ENCODE measurements at places on chromosomes 7 and 10.

GRCh38 chr7:8146106-8146787 is 115.7 kb downstream of the ICA1 start:
- DNase-seq, result no peak

- DNase-seq, result no peak
Observed at GRCh38 chr10:52853704-52854103, 81.1 kb upstream of the MBL2 start.

DNA sequence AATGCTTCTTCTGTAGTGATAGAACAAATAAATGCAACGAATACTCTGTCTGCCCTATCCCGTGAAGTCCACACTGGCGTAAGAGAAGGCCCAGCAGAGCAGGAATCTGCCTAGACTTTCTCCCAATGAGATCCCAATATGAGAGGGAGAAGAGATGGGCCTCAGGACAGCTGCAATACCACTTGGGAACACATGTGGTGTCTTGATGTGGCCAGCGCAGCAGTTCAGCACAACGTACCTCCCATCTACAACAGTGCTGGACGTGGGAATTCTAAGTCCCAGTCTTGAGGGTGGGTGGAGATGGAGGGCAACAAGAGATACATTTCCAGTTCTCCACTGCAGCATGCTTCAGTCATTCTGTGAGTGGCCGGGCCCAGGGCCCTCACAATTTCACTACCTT is 45.8 kb downstream of the FIGNL1 start:
- DNase-seq, result no peak

- no peak for DNase-seq
Observed at GRCh38 chr7:126718419-126718818, 534.3 kb downstream of the GRM8 start.

DNA sequence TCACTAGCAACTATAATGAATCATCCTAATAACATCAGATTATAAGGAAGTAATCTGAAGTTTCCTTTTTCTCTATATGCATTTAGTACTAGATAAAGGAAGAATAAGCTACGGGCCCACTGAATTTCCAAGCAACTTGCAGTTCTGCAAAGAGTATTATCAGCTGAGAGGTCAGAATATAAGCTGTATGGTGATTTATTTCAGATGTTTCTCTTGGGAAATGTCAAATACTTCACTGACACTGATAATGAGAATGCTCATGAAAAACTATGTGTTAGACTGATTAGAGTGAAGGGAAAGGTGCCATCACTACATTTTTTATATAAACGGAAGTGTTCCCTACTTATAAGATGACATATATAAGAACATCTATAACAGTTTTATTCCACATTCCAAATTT is 251.2 kb upstream of the HGF start:
- DNase-seq, result no peak

DNA sequence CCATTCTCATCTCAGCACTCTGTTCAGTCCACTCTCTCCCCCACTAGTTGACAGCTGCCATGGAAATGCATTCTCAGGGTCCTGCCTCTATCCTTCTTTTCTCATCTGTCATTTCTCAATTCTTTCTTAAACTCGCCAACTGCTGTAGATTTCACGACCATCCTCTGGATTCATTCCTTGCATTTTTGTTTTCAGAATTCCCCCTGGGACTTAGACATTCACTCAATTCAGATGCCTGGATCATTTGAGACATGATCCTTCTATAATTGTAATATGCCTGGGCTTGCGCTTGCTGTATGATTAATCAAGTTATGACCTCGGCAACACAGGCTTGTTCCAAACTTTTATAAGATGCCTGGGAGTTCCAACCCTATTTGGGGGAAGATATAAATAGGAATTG is 104.5 kb downstream of the RAB11FIP2 start:
- no peak for DNase-seq

GRCh38 chr7:37363536-37364491 is 84.8 kb downstream of the ELMO1 start:
- DNase-seq, result no peak

- no peak for DNase-seq
Observed at GRCh38 chr7:33157781-33158180, 28.4 kb downstream of the BBS9 start.

DNA sequence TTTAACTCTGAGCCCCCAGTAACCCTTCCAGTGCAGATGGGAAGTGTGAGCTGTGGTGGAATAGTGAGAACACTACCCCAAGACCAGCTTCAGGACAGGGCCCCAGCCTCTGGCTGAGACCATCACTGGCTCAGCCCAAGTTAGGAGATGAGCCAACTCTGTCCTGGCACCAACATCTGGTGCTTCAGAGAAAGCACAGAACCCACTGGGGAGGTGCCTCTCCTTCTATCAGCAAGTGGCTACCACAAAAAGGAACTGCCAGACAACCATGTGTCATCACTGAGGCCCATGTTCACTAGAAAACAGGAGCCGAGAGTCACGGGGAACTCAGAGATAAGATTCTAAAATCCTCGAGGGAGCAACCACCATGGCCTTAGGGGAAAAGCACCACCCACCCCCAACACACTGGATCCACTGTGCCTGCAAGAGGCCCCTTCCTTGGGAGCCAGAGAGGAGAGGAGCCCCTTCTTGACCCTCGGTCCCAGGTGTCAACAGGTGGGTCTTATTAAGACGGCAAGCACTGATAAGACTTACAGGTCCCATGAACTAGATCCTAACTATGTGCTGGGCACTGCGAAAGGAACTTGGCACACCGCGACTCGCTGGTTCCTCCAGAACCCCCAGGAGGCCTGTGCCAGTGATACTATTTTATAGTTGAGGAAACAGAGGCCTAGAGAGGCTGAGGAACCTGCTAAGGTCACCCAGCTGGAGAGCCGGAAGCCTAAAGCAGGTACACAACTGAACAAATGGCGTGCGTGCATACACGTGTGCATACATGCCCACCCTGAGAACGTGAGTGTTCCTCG is 102.7 kb downstream of the FAM53B start:
- peak; percentile 67 for DNase-seq

GRCh38 chr7:2662273-2663120 is 25.5 kb upstream of the AMZ1 start:
- no peak for DNase-seq

DNA sequence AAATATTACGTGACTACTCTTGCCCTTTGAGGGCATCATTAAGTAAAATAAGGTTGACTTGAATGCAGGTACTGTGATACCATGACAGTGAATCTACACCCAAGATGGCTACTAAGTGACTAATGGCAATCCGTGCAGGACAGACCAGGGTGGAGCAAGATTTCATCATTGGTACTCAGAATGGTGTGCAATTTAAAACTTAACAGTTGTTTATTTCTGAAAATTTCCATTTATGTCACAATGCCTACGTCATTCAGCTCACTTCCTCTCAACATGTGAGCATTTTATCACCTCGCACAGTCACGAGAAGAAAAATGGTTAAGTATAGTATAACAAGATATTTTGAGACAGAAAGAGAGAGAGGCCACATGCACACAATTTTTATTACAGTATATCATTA is 50.3 kb upstream of the MET start:
- DNase-seq, result no peak

DNA sequence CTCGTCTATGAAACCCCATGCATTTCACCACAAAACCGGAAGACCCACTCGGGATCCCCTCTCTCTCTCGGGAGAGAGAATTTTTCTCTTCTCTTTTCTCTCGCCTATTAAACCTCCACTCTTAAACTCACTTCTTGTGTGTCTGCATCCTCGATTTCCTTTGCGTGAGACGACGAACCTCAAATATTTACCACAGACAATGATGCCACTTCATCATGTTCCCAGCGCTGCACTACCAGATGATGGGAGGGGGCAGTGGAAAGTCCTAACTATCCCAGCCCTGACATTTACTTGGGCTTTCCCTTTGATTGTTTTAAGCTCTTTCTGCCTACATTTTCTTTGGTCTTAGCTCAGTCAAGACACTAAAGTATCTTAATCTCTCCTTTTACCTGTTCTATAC is 906.7 kb downstream of the GRID1 start:
- DNase-seq, result no peak

- DNase-seq, result no peak
Observed at GRCh38 chr10:125156739-125157480, 3.5 kb downstream of the CTBP2 start.

DNA sequence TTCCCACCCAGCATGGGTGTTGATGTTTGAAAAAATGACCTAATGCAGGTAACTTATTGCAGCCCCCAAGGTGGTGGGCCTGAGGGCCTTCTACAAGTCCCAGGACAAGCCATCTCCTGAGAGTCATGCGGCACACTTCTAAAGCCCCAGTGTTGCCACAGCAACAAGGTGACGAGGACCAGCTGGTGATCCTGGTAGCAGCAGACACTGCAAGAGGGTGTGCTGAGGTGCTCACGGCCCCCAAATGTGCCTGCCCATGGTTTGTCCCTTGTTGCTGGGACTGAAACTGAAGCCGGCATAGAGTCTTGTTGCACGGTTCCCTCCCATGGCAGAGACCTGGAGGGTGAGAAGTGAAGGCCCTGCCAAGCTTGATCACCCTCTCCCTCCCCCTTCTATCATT is 333.2 kb upstream of the MGMT start:
- no peak for DNase-seq

- no peak for DNase-seq
Observed at GRCh38 chr10:128398118-128398517, 271.9 kb upstream of the MKI67 start.

GRCh38 chr7:50412973-50413372 is 37.2 kb downstream of the FIGNL1 start:
- no peak for DNase-seq

DNA sequence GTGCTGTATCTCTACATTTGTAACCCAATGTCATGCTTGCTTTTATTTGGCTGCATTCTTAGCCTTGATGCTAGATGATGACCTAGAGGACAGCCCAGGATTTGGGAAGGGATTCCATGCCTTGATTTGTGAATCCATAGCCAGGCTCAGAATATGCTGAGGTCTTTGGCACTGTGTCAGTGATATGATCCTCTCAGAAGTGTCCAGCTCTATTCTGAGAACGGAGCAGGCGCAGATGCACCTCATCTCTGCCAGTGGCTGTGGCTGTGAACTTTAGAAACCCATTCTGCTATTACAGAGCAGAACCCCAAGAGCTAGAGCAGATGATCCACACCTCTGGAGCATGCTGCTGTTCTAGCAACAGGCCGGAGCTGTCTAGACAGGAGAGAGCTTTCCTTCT is 212.8 kb downstream of the TRIL start:
- no peak for DNase-seq

- DNase-seq, result no peak
Observed at GRCh38 chr10:119801998-119802538, 70.6 kb downstream of the MCMBP start.

DNA sequence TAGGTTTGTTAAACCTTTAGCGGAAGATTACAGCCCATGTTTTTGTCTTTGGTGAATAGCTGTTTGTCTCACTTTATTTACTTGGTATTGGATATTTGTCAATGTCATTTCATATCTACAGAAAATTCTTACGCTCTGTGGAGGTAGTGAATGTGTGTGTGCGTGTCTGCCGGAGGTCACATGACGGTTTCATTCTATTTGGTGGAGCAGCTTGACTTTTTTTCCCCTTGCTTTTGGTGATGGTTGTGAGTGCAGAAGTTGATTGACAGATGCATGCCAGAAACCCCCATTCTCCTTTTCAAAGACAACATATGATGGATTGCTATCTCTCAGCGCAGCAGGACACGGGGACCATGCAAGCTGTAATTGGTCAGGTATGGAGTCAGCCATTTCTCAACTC is at the start of gene POU6F2:
POU6F2 (plus strand) TSS at position 225 of the 400 bp plus-strand sequence; CDS start at position 270, 45 bp downstream.
- DNase-seq, result no peak

- no peak for DNase-seq
Observed at GRCh38 chr7:34849163-34849960, 187.9 kb downstream of the DPY19L1 start.

DNA sequence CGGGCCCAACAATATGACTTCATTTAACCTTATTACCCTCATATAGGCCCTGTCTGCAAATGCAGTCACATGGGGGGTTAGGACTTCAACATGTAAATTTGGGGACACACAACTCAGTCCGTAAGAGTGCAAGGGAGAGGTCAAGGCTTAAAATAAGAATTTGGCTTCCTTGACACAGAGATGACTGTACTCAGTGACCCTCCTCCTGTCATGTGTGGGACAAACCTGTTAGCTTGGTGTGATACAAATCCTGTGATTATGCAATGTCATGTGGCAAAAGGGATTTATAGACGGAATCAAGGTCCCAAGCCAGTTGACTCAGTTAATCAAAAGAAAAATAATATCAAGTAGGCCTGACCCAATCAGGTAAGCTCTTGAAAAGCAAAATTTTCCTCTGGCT is 25.9 kb upstream of the GTPBP4 start:
- no peak for DNase-seq

- DNase-seq, result no peak
Observed at GRCh38 chr7:144386741-144387140, 16.8 kb downstream of the NOBOX start.

DNA sequence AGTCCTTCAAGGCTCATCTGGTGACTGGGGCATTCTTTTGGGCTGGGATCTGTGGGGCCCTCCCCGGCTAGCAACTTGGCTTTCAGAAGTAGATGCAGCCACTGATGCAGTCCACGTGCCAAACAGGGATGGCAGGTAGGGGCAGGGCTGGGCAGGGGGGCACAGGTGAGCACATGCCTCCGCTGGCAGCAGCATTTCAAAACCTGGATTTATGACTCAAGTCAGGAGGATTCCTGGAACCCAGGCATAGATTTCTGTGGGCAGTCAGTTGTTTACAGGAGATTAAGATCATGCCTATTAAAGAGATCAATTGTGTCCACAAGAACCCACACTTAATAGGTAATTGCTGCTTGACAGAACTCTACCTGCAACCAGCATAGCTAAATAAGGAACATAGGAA is 839 bp upstream of the HABP2 start:
- no peak for DNase-seq

DNA sequence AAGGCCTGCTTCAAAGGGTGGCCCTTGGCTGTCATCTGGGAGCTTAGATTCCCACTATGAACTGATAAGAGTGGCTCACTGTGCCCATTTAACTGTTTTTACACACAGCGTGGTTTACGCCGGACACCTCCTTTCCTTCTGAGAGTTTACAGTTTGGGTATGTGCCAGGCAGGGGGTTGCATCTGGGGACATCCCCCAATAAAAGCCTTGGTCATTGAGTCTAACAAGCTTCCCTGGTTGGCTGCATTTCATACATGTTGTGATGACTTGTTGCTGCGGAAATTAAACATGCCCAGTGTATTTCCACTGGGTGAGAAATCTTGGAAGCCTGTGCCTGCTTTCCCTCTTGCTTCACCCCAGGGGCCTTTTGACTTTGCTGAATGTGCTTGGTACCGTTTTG is 264.1 kb upstream of the NPY start:
- DNase-seq, result no peak

DNA sequence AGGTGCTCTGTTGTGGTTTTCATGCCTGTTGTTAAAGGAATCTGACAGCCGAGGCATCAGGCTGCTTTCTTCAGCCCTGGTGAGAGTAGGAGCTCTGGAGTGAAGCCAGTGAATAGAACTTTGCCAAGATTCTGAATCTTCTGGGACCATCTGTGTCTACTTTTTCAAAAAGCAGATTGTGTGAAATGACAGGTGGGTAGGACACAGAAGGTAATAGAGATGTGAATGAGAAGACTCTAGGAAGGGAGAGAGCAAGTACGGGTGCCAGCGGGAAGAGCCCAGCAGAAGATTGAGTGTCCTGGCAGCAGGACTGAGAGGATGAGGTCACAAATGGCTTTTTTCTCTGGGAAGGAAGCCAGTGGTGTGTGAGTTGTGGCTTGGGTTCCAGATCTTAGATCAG is 429.2 kb downstream of the SDK1 start:
- DNase-seq, result no peak

GRCh38 chr7:29808075-29808801 is 1.9 kb downstream of the WIPF3 start:
- DNase-seq, result no peak

GRCh38 chr7:1103009-1103788 is 15.3 kb downstream of the GPER1 start:
- peak; percentile 4 for DNase-seq

- no peak for DNase-seq
Observed at GRCh38 chr10:102726274-102726673, 11.8 kb downstream of the SFXN2 start.
